Type B pancreatic cell (in vitro differentiated cells): ENCODE measurements at places on chromosomes 4 and X.

DNA sequence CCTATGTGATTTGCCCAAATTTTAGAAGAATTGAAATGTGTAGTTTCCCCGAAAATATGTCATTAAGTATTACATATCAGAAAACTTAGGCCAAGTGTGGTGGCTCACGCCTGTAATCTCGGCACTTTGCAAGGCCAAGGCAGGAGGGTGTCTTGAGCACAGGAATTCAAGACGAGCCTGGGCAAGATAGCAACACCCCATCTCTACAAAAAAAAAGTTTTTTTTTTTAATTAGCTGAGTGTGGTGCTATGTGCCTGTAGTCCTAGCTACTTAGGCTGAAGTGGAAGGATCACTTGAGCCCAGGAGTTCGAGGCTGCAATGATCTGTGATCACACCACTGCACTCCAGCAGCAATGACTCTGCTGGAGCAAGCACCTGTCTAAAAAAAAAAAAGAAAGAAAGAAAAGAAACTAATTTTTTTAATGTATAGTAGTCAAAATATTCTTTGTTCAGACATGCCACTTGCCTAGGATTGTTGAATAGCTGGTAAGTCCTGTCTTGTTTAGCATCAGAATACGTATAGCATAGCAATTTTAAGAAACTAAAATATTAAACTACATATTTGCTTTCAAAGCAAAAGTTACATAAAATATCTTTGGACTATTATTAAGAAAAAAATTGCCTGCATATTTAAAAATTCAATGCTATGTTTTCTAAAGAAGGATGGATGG lies 40.1 kb upstream of the GAB1 start:
- no peak for DNase-seq

DNA sequence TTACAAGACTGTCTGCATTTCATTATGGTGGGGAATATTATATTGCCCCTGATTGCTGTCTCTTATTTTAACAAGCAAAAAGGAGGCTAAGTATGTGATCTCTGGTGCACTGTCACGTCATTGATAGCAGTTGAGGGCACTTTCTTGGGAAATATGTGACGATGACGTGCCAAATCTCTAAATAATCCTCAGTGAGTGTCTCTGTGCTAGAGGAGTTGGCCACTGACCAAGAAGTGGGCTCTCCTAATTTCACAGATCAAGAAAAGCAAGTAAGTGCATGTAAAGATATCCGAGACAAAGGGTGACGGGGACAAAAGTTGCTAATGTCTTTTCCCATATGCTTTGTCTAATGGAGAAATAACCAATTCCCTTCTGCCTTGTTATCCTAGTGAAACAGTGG lies 487.4 kb upstream of the TENM3 start:
- no peak for DNase-seq

GRCh38 chr4:6626066-6626465 lies 14.4 kb upstream of the MRFAP1 start:
- DNase-seq, result no peak

- peak; percentile 27 for DNase-seq
These were observed 207.7 kb downstream of the STIM2 start for GRCh38 chr4:27068151-27068867.

DNA sequence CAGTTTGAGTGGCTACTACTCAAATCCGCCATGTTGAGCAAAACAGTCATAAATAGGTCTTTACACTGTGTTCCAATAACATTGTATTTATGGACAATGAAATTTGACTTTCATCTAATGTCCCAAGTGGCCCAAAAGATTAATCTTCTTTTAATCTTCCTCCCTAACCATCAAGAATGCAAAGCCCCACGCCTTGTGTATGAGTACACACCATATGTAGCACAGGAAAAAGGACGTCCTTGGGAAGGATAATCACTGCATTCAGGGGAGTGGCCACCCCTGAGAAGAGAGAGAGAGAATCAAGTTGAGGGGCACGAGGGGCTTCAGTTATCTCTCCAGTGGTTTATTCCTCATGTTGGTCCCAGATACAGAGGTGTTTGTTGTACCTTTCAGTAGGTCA lies 33.1 kb downstream of the RBM47 start:
- DNase-seq, result no peak

DNA sequence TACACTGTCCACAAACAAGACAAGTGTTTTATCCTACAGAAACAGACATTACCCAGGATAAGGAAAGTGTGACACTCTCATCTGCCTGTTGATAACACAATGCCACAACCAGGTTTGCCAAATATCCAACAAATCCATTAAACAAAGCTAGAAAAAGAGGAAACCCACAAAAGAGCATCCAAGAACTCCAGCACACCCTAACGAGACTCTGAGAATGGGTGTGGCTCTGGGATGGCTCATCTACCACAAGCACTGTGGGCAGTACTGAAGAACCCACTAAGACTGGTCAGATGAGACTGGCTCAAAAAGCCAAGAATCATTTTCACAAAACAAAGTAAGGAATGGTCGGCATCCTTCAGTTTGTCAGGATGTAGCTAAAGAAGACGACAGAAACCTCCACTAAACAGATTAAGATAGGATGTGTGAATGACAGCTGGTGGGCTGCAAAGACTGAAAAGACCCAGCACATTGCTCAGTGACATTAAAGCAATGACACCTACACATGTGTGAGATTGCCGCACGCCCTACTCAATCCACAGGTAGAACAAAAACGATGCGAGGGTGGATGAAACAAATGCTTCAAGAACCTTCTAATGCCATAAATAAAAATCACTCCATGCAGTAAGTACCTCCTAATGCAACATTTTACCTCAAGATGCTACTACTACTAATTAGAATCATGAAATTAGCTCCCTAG lies 14.7 kb downstream of the ATP8A1 start:
- DNase-seq, result no peak

GRCh38 chr4:100816436-100817045 lies 298.7 kb upstream of the EMCN start:
- DNase-seq, result no peak

DNA sequence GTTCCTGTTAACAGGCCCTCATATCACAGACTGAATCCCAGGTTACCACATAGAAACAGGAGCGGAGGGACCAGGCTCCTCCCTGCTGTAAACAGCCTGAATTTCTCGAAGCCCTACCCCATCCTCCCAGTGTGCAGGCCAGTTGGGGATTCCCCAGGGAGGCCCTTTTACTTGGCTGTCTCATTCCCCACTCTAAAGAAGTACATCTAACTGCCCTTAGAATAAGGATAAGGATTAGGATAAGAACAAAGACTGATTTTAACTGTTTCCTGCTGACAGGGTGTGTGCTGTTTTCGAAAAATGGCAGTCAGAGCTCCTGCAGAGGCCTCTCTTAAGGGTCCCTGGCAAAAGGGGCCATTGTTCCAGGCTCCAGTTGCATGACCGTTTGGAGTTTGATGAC lies 133.7 kb downstream of the PAPSS1 start:
- DNase-seq, result no peak

GRCh38 chr4:121838136-121838535 lies 14.5 kb upstream of the CCNA2 start:
- DNase-seq, result no peak

- no peak for DNase-seq
These were observed 12.9 kb downstream of the GPRIN3 start for GRCh38 chr4:89294573-89295269.

DNA sequence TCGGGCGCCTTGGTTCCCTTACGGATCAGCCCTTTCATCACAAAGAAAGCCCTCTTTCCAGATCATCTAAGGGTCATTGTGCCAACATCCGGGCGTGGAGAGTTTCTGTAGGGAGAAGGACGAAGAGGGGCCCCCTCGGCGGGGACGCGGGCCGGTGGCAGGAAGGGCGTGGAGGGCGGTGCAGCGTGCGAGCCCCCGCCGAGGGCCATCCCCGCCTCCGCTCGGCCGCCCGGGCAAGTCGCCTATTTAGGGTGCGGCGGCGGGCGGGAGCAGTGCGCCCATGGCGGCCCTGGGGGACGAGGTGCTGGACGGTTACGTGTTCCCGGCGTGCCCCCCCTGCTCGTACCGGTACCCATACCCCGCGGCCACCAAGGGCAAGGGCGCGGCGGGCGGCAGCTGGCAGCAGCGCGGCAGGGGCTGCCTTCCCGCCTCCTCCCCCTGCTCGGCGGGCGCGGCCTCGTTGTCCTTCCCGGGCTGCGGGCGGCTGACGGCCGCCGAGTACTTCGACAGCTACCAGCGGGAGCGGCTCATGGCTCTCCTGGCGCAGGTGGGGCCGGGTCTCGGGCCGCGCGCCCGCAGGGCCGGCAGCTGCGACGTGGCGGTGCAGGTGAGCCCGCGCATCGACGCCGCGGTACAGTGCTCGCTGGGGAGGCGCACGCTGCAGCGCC lies at the start of gene ZAR1:
Gene ZAR1 (plus strand): TSS at position 241 of the 668 bp plus-strand sequence. CDS start 40 bp downstream, at position 281.
- DNase-seq, result no peak

GRCh38 chr4:79528241-79528706 lies 120.2 kb upstream of the GK2 start:
- no peak for DNase-seq

DNA sequence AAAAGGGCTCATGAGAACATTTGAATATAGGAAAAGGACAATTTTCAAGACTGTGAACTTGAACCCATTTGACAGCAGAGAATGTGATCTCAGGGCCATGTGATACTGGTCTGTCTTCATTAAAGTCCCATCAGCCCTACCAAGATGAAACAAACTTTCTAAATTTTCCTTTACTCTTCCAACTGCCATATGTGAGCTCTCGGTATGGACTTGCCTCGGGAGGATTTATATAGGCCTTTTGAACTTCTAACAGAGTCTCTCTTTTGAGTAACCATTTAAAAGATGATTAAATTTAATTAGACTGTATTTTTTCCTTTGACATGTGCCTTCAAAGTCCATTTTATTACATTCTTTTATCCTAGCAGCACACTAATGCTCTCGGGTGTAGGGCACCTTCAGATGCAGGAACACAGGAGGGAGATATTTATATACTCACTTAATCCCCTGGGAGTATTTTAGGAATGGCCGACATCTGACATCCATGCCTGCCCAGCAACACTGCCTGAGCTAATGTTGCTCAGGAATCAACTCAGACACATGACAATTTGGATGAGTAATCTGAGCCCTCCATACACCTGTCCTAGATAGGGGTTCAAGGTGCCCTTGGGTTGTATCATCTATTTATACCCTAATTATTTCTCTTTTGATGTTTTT lies 155.0 kb downstream of the SLC7A11 start:
- no peak for DNase-seq

GRCh38 chr4:20127626-20128025 lies 124.1 kb upstream of the SLIT2 start:
- no peak for DNase-seq

GRCh38 chr4:1055721-1056590 lies 44.5 kb downstream of the FGFRL1 start:
- no peak for DNase-seq

DNA sequence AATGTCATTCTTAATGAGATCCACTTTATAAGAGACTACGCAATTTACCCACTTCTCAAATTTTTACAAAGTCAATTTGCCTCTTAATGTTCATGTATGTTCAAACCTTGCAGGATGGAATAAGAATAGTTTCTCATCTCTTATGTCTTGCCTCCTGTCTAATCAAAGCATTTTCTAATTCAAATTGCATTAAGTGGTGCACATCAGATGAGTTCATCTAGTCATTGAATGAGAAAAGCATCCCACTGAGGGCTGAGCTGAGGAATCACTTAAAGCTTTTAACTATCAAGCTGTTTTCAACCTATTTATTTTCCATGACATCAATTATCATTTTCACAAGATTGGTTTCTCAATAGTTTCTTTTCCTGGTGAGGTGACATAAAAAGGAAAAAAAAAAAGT lies 1964.0 kb downstream of the PCDH7 start:
- DNase-seq, result no peak

GRCh38 chr4:142719854-142720541 lies 126.1 kb downstream of the INPP4B start:
- no peak for DNase-seq

- DNase-seq, result no peak
These were observed 4.7 kb downstream of the RASGEF1B start for GRCh38 chr4:81466841-81467671.

DNA sequence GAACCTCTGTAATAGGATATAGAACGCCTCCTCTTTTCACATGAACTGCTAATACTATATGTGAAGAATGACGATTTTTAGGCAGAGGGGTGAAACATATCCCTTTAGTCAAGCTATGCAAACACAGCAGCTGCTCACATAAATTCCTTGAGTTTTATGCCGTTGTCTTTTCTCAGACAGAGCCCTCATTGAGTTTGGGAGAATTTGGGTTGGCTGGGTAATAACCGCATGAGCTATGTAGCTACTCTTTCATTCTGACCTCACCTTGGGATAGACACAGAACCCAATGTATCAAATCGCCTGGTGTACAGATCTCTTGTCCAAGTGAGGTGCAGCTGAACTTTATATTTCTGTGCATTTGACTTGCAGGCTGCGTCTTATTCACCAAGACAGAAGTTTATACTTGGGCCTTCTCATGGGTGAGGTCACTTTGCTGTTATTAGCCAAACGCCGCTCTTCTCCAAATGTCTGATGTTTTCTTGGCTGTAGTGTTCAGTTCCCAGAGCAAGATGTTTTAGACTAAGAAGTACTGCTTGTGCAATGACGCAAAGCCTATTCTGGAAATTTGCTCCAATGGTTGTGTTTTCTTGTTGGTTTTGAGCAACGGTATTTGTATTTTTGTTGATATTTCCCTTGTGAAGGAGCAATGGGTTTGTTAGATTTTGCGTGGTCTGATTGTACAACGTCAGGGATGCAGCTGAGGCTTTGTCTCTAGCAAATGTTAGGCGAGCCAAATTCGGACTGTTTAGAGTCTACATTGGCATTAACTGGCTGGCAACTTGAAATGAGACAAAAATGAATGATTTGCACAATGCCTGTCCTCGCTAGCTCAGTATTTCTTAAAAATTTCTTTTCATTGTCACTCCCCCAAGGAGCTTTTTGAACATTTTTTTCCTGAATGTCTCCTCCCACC lies 11.2 kb upstream of the SPARCL1 start:
- no peak for DNase-seq

GRCh38 chr4:156377036-156377710 lies 423.5 kb upstream of the CTSO start:
- no peak for DNase-seq

GRCh38 chr4:108644237-108644636 lies 6.2 kb upstream of the OSTC start:
- DNase-seq, result no peak

GRCh38 chr4:76558396-76559235 lies 123.6 kb downstream of the SHROOM3 start:
- DNase-seq, result no peak

DNA sequence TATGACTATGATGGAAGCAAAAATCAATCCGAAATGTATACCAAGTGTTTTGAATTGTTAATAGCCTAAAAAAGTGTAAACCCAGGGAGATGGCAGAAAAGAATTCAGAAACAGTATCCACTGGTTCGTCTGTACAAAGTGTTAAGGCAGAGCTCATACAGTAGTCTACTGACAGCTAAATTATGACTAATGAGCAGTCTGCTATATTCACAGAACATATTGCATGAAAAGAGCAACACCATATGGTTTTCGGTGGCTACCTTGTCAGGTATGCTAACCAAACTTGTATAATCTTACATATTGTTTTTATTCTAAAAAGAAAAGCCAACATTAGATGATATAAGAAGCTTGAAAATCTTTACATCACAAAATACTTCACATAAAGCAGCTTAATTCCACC lies 18.5 kb downstream of the EPHA5 start:
- no peak for DNase-seq

- no peak for DNase-seq
These were observed 16.2 kb downstream of the DGKQ start for GRCh38 chr4:957231-957580.
